ENCODE measurements at places on chromosomes 6 and 20.

- no peak for DNase-seq
Observed at GRCh38 chr20:4512891-4513550, 208.7 kb upstream of the PRND start.

DNA sequence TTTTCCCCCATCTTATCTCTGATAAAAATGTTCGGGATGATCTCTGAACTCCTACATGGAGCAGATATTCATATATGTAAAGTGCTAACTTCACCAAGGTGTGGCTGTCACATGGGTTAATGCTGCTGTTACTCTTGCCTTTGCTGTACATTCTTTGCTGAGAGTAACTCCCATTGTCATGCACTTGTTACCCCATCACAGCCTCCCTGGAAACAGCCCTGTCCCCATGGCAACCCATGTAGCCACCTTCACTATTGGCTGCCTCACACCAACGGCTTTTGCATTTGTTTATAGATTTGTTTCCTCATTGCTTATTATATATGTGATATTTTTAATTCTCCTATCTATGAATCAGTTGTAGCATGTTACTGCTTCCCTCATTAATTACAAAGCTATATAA lies 17.3 kb upstream of the IBTK start:
- no peak for DNase-seq

DNA sequence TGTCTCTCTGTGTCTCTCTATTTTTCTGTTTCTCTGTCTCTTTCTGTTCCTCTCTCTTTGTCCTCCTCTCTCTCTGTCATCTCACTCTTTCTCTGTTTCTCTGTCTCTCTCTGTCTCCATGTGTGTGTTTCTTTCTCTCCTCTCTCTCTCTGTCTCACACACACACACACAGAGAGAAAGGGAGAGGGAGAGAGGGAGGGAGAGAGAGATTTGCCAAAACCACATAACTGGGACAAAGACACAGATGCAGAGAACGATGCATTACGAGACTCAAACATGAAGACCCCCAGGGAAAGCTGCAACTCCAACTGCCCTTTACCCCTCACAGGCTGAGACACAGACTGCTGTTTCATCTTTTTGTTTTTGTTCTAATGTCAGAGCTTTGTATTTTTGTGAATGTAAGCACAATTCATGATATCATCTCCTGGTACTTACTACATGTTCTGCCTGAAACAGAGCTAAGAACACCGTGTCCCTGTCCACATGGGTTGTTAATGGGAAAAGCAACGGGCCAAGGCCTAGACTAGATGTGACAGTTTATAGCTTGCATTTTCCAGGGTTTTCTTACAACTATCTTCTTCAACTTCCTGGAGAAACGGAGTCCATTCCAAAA lies 177.1 kb upstream of the ARID1B start:
- no peak for DNase-seq

DNA sequence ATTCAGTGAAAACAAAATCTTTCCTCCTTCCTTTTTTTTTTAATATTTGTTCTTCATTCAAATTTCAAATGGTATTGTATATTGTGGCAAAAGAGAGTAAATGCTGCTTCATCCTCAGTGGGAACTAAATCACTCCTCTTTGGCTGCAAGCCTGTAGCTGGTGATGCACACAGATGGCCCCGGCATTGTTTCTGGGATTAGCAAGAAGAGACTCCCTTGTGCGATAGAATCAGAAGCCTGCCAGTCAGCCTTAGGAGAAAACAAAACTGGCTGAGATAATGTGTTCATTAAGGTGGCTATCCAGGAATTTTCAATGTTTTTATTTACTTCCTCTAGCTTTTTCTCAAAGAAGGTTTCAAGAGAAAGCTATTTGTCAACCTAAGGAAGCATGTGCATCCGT lies 20.7 kb upstream of the ELOVL2 start:
- DNase-seq = no peak

DNA sequence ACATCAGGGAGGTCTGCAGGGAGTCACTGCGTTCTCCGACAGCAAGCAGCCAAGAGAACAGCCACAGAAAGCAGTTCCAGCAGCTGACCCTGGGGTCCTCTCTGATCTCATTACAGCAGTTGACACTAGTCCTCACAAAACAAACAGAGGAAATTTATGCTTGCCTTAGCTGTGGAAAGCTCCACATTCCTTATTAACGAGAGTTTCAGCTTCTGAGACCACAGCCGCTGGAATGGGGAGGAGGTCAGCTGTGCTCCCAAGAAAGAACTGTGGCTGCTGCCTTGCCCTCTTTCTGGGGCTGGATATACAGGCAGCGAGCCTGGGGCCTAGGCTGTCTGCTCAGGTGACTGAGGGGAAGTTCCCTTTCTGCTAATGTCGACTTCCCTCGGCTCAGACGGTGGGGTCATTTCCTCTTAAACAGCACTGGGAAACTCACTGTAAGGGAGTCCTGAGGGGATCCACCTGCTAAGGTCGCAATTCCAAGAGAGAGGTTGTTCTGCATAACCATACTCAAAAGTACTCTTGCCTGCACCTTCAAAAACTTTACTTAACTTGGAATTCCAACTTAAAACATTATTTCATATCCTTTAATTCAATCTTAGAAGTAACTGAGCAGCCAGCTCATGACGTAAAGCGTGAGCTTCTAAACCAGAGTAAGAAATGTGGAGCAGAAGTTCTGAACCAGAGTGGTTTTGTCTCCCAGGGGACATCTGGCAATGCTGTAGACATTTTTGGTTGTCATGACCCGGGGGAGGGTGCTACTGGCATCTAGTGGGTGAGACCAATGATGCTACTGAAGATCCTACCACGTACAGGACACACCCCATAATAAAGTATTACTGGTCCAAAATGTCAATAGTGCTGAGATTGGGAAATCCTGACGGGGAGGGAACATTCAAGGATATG lies 80.3 kb downstream of the BACH2 start:
- DNase-seq = no peak

DNA sequence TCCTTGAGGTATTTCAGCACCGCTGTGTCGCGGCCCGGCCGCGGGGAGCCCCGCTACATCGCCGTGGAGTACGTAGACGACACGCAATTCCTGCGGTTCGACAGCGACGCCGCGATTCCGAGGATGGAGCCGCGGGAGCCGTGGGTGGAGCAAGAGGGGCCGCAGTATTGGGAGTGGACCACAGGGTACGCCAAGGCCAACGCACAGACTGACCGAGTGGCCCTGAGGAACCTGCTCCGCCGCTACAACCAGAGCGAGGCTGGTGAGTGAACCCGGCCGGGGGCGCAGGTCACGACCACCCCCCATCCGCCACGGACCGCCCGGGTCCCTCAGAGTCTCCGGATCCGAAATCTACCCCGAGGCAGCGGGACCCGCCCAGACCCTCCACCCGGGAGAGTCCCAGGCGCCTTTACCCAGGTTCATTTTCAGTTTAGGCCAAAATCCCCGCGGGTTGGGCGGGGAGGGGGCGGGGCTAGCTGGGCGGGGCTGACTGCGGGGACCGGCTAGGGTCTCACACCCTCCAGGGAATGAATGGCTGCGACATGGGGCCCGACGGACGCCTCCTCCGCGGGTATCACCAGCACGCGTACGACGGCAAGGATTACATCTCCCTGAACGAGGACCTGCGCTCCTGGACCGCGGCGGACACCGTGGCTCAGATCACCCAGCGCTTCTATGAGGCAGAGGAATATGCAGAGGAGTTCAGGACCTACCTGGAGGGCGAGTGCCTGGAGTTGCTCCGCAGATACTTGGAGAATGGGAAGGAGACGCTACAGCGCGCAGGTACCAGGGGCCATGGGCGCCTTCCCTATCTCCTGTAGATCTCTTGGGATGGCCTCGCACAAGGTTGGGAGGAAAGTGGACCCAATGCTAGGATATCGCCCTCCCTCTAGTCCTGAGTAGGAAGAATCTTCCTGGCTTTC lies 693 bp downstream of the HLA-F start:
- DNase-seq = no peak

- DNase-seq = no peak
Observed at GRCh38 chr6:166333172-166333995, 9.0 kb downstream of the SFT2D1 start.
